ENCODE measurements at places on chromosomes 16 and 17.

GRCh38 chr17:36507266-36507665, 20.8 kb downstream of the ZNHIT3 start:
- no peak for DNase-seq

DNA sequence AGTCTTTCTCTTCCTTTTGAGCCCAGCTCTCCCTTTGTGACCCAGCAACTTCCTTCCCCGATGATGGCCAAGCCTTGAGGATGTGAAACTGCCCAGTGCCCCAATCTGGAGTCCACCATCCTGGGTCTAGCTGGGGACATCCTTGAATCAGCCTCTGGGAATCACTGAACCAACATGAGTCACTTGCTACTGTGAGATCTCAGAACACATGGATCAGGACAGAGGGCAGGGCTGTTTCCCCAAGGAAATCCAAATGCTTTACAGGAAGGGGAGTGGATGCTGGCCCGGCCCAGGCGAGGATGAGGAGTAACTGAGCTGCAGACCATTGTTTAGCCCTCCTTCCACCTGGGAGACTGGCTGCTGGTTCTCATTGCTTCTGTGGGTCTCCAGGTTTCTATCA, 547.6 kb downstream of the WWOX start:
- DNase-seq, result no peak

DNA sequence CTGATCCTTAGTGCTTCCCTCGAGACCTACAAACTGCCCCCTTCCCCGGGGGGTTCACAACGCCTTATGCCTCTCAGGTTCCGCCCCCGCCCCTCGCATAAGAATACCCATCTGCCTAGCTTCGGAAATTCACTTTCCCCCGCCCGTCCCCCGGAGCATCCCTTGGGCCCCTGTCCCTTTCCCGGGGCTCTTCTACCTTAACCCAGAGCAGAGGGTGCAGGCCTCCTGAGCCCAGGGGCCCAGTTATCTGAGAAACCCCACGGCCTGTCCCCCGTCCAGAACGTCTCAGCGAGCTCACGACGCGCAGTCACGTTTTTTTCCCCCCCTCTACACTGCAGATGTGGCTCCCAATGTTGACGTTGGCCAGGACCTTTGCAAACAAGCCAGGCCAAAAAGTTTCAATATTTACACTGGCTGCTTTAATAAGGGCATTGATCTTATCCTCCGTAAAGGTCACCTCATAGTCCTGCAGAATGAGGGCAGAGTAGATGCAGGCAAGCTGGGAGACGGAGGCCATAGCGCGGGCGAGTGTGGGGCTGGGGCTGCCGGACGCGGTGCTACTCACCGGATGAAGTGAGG, 1.4 kb upstream of the NBR1 start:
- DNase-seq, result no peak

DNA sequence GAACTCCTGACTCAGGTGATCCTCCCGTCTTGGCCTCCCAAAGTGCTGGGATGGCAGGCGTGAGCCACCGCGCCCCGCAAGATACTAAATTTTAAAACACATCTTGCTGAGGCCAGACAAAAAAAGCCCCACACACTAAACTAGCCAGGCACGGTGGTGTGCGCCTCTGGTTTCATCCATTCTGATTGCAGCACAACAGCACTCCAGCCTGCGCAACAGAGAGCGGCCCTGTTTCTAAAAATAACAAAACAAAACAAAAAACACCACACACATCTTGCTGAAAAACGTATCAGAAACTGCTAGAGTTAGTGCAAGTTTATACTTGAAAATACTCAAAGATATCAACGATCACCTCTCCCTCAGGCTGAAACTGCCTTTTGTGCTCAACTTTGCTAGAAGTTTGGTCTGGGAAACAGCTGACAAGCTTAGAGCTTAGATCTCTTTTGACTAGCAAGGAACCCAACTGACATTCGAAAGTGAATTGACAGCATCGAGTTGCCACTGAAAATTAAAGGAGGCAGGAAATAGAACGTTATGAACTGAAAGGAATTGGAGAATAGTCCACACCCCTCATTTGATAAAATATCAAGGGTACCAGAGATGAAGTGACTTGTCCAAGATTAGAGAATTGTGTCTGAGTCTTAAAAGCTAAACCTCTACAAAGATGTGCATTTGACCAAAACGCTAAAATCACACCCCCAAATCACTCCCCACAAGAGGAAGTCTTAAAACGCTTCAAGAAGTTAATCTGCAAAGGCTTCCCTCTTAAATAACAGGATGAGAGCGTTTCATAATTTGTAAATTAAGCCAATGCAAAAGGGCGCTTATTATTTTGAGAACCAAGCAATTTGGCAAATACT, 908 bp downstream of the COG4 start:
- no peak for DNase-seq

DNA sequence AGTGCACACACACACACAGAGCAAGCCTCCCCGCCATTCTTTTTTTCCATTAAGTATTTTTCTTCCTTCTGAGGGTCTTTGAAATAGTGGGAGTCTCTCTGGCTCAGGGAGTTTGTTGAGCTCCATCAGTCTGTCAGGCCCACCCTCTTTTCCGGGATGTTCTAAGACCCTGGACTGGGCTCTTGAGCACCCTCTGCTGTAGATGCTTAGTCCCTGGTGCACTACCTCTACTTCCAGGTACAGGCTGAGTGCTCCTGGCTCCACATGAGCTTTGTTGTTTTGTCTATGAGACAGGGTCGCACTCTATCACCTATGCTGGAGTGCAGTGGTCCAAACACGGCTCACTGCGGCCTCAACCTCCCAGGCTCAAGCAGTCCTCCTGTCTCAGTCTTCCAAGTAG, 20.7 kb downstream of the LIMD2 start:
- no peak for DNase-seq

DNA sequence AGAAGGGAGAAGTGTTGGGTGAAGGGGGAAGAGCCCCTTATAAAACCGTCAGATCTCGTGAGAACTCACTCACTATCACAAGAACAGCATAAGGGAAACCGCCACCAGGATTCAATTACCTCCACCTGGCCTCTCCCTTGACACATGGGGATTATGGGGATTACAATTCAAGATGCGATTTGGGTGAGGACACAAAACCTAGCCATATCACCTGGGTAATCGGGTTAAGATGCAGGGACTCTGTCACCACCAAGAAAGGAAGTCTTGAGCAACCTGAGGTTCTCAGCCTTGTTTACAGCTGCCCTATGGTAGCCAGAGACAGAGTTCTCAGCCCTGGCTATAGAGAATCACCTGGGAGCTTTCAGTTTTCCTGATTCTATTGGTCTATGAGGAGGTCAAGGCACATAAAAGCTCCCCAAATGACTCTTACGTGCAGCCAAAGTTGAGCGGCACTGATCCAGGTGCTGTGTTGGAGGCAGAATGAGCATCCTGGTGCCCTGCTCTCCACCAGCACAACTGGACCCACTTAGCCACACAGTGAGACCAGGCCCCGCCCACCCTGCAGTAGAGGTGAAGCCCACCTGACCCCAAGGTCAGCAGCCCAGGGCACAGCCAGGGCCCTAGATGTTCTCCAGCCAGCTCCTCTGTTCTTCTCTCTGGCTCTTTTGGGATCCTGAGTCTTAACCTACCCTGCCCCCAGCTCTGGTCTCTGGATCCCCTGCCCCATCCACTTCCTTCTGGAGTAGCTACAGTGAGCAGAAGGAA, 138.5 kb upstream of the CDH5 start:
- no peak for DNase-seq

- no peak for DNase-seq
These were observed 10.4 kb upstream of the KDM6B start for GRCh38 chr17:7823581-7824001.

DNA sequence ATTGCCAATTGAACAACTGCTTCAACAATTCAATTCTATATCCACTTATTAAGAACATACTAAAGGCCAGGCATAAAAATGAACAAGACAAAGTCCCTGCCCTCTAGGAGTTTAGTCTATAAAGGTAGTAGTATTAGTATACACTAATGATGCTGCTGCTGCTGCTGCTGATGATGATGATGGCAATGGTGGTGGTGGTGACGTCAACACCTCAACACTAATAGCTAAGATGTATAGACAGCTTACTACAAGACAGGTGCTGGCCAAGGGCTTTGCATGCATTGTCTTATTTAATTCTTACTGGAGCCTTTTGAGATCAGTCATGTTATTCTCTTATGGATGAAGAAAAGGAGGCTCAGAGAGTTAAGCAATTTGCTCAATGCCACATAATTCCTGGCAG, 164.4 kb upstream of the ASIC2 start:
- no peak for DNase-seq

- no peak for DNase-seq
These were observed 14.4 kb downstream of the GUCY2D start for GRCh38 chr17:8016632-8017424.

GRCh38 chr17:83110735-83111134, 31.3 kb downstream of the METRNL start:
- no peak for DNase-seq

- no peak for DNase-seq
These were observed 110.4 kb downstream of the MRTFB start for GRCh38 chr16:14181371-14182050.

- no peak for DNase-seq
These were observed 7.3 kb downstream of the WWP2 start for GRCh38 chr16:69769404-69769803.

- no peak for DNase-seq
These were observed 23.1 kb downstream of the CDC42EP4 start for GRCh38 chr17:73288534-73289302.

- no peak for DNase-seq
These were observed 159.8 kb downstream of the RPTOR start for GRCh38 chr17:80704381-80704819.
